Diencephalon (tissue), 1 donor: ENCODE measurements at places on chromosomes 11 and 22. TPM values are rescaled to one million over a fixed set of nuclear protein-coding genes. Genes with fewer than 3 reads are reported as not detected.

Gene C1QTNF5
- total RNA-seq: 6.0 TPM

Gene SAAL1
- 26.5 TPM for total RNA-seq

Gene MPEG1
- total RNA-seq: 3.0 TPM

Gene TNNT3
- total RNA-seq: not detected

Gene AMOTL1
- total RNA-seq: 39.0 TPM

Gene SLC22A9
- total RNA-seq: not detected

Gene THY1
- total RNA-seq: 60.9 TPM

Gene BIK
- total RNA-seq: 0.46 TPM

Gene MUC5AC
- not detected for total RNA-seq

Gene OR51F2
- total RNA-seq: not detected

Gene DCPS
- total RNA-seq: 5.5 TPM

Gene IFT27
- total RNA-seq: 22.1 TPM

Gene SLC22A8
- 1.2 TPM for total RNA-seq

Gene UCP2
- total RNA-seq: 8.8 TPM

Gene SESN3
- total RNA-seq: 140 TPM

Gene FLRT1
- 12.0 TPM for total RNA-seq

Gene ZNF70
- total RNA-seq: 4.6 TPM

Gene SNX32
- total RNA-seq: 7.6 TPM

Gene POLA2
- total RNA-seq: 1.8 TPM

Gene XKR3
- not detected for total RNA-seq

Gene OR10A2
- not detected for total RNA-seq

Gene KCNK4
- total RNA-seq: 7.2 TPM

Gene HBG1
- total RNA-seq: 3.5 TPM

Gene FAM83F
- total RNA-seq: 0.46 TPM

Gene PAFAH1B2
- 276 TPM for total RNA-seq

Gene FOXRED2
- 15.0 TPM for total RNA-seq

Gene CACNA1I
- 7.2 TPM for total RNA-seq

Gene OR6X1
- not detected for total RNA-seq

Gene OR5B21
- not detected for total RNA-seq

Gene C11orf91
- not detected for total RNA-seq

Gene OR5AR1
- total RNA-seq: not detected

Gene CWF19L2
- total RNA-seq: 33.4 TPM

Gene TTC36
- 0.92 TPM for total RNA-seq

Gene SSH3
- total RNA-seq: 4.6 TPM

Gene OR56B4
- not detected for total RNA-seq

Gene MMP27
- total RNA-seq: not detected

Gene CHRM4
- total RNA-seq: 13.4 TPM

Gene C11orf21
- 0.23 TPM for total RNA-seq

Gene APOA5
- not detected for total RNA-seq

Gene MAPK1
- 96.4 TPM for total RNA-seq

Gene C22orf15
- 2.1 TPM for total RNA-seq

Gene NRGN
- total RNA-seq: 3.7 TPM

Gene ABTB2
- total RNA-seq: 4.8 TPM

Gene CATSPER1
- total RNA-seq: not detected

Gene ANKK1
- total RNA-seq: 0.23 TPM

Gene CDC42BPG
- total RNA-seq: 2.1 TPM
